ENCODE measurements at places on chromosomes 5 and 9. TPM values are rescaled to one million over a fixed set of nuclear protein-coding genes. Genes with fewer than 3 reads are reported as not detected.

Gene F2RL1
- 209 TPM for total RNA-seq

Gene HAVCR2
- 0.22 TPM for total RNA-seq

Gene FGFR4
- total RNA-seq = 0.43 TPM

Gene ARID3C
- not detected for total RNA-seq

Gene SLC36A3
- not detected for total RNA-seq

Gene ECM2
- 1.5 TPM for total RNA-seq

Gene PDZD2
- 0.44 TPM for total RNA-seq

Gene CCDC180
- total RNA-seq = 0.88 TPM

Gene PRELID2
- 10.5 TPM for total RNA-seq

Gene N4BP3
- 0.43 TPM for total RNA-seq

Gene ZNF454
- total RNA-seq = 2.0 TPM

Gene MARCOL
- total RNA-seq = not detected

Gene ABLIM3
- total RNA-seq = 71.4 TPM
